NB4 (cell line): ENCODE measurements at places on chromosomes 2 and 18.

DNA sequence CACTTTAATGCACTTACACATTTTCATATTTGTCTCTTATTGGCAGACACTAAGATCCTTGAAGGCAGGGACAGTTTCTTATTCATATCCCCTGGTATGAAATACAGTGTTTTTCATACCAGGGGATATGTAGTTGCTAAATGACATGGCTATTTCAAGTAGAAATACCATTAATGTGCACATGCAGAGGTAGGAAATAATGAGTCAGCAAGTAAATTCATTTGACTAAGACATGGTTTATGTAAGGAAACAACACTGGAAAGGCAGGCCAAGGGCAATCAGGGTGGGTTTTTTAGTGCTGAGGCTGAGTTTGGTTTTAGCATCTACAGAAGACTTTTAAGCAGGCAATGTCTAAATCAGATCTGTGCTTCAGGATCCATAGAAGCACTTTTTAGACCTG, 155.9 kb downstream of the WDPCP start:
- peak; percentile 4 for DNase-seq

DNA sequence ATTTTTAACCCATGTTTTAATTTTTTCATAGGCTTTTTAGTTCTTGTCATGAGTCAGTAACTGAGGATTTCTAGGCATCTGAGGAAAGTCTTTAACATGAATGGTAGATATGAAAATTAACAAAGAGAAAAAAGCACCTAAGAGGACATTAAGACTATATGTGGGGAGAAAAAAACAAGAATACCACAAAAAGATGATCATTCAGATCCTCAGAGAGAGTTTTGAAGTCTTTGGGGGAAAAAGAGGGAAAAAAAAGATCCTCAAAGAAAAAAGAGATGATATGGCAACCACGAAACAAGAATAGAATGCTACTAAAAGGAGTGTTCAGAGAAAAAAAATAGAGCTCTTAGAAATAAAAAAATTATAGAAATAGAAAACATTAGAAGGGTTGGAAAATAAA, 8.1 kb downstream of the DRC1 start:
- no peak for DNase-seq

GRCh38 chr18:56565551-56566345, 72.6 kb downstream of the TXNL1 start:
- DNase-seq = no peak

DNA sequence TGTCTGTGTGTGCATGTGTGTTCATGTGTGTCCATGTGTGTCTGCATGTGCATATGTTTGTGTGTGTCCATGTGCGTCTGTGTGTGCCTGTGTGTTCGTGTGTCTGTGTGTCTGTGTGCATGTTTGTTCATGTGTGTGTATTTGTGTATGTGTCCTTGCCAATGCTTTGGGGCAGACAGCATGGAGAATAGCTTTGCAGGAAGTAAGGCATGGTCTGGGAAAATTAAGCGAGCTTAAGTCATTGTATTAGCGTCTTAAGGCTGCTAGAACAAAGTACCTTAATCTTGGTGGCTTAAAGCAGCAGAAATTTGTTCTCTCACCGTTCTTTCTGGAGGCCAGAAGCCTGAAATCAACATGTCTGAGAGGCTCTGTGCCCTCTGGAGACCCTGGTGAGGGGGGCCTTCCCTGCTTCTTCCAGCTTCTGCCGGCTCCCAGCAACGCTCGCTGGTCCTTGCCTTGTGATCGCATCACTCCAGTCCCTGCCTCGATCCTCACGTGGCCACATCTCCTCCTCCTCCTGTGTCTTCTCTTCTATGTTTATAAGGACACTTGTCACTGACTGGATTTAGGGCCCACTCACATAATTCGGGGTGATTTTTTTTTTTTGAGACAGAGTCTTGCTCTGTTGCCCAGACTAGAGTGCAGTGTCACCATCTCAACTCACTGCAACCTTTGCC, 3.8 kb downstream of the NEU2 start:
- DNase-seq = no peak

DNA sequence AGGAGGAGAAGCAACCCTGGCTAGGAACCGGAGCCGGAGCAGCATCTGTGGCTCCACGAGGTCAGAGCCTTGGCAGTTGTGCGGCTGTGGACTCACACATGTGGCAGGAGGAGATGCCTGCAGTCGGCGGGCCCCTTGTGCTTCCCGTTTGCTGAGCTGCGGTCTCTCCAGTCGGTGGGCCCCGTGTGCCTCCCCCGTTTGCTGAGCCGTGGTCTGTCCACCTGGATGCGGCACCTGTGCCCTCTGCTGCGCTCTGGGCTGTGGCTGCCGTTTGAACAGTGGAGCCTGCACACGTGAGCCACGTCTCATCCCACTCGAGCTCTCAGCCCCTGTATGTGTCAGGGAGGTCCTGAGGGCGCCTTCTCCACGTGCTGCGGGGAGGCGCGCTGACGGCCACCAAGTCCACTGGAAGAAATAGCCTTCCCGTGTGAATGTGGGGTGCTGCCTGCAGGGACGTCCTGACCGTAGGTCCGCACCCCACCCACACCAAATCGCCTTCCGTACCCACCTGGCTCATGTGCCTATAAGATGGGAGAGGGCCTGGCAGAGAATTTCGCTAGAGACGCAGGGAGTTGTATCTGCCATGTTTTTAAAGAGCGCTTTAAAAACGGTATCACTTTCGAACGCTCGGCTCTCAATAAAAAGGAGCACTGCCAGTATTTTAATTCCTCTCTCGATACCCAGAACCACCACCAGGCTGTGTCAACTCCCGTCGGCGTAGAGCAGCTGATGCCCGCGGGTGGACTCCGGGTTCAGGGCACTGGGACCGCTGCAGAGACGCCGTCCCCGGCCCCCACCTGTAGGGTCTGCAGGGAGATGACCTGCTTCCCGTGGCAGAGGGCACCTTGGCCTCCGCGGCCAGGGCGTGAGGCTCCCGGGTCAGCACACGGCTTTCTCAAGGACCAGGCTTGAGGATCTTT, 117.0 kb downstream of the NFATC1 start:
- no peak for DNase-seq

DNA sequence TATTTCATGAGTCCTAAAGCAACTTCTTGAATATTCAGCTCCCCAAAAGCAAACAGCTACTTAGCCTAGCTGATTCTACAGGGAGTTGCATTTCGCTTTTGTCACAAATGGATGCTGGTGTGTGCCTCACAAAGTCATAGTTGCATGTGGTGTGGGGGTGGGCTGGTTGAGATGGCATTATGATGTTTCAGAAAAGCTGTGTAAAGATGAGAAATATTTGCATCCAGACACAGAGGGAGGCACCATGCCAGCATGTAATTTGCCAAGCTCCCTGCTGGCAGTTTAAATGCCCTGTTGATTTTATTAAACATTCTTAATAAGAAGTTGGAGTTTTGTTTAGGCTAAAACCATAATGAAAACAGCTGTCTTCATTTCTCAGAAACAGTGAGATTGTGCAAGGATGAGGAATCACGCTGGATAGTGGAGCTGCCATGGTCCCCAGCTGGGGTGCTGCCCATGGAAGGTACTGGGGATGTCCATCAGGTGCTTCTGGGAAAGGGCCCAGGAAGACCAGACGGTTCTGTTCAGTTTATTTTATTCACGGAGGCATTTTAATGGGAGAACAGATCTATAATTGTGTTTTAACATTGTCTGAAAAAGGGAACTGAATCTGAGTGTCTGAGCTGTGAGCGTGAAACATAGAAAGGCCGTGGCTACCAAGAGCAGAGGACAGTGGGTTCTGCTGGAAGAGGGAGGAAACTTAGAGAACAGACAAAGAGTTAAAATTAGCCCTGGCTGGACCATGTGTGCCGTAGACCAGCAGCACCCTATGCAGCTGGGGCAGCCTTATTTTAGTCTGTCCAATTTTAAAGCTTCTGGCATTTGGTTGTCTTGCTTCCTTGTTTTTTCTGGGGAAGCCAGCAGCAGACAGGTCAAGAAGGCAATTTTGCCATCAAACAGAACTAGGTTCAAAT, 177.1 kb downstream of the FAM210A start:
- DNase-seq = peak; percentile 10
